ENCODE measurements at places on chromosomes 12 and 14.

GRCh38 chr14:74667758-74668157 is 45.1 kb downstream of the AREL1 start:
- DNase-seq: no peak

- DNase-seq: no peak
Observed at GRCh38 chr14:54104601-54105145, 148.0 kb upstream of the BMP4 start.

DNA sequence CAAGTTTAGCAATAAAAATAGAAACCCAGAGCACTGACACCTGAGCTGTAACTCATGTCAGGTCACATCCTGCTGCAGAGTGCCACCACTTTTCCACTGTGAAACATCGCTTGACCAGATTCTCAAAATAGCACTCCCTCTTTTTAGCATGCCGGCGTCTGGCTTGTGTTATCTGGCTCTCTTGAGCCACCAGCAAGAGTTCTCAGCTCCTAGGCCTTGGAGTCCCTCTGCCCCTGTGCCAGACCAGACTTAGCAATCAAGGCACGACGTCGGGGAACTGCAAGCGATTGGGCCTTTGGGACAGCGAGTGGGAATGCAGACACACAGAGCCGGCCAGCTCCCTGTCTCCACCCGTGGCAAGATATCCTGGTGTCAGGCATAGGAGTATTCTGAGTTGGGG is 52.5 kb downstream of the SPIC start:
- no peak for DNase-seq

GRCh38 chr12:28824849-28825248 is 324.2 kb upstream of the FAR2 start:
- DNase-seq: no peak

- no peak for DNase-seq
Observed at GRCh38 chr12:6360080-6360571, 15.2 kb downstream of the SCNN1A start.

Measured in pons (tissue), 1 donor.